ENCODE measurements at places on chromosomes 3 and 15.

DNA sequence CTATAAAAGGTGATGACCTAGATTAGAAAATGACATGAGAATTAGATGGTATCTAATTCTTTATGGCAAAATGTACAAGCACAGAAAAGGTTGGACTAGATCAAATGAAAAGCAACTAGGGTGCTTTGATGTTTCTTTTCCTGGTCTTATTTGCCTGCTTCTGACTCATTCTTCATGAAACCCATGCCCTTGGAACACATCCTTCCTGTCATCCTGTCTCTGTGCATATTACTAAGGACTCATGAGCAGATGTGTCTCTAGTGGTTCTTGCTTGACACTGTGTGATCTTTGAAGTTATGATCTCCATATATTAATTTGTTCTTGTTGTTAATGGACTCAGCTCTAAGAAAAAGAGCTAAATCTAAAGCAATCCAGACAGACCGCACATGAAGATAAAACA lies 314.0 kb downstream of the ERC2 start:
- no peak for DNase-seq
- H3K4me3 ChIP-seq: no peak overlapping the region
- H3K27me3 ChIP-seq: peaks cover 9% of the 10 kb centered on the region
- no peak overlapping the region for H3K27ac ChIP-seq
- no peaks in the 10 kb centered on the region for H3K36me3 ChIP-seq
- H3K4me1 ChIP-seq: peaks cover 6% of the 10 kb centered on the region

GRCh38 chr3:188707381-188708288 lies 464.1 kb upstream of the TPRG1 start:
- no peaks in the 10 kb centered on the region for H3K27me3 ChIP-seq
- no peak overlapping the region for H3K4me3 ChIP-seq
- no peaks in the 10 kb centered on the region for H3K36me3 ChIP-seq
- no peak for DNase-seq
- peaks cover 9% of the 10 kb centered on the region for H3K4me1 ChIP-seq
- H3K27ac ChIP-seq: no peak overlapping the region

GRCh38 chr3:131972550-131972949 lies 62.3 kb downstream of the CPNE4 start:
- H3K4me3 ChIP-seq: no peak overlapping the region
- peaks cover 14% of the 10 kb centered on the region for H3K4me1 ChIP-seq
- no peak for DNase-seq
- H3K36me3 ChIP-seq: peaks cover 7% of the 10 kb centered on the region
- no peaks in the 10 kb centered on the region for H3K27me3 ChIP-seq

GRCh38 chr3:187369089-187369447 lies 883 bp downstream of the RTP4 start:
- H3K27ac ChIP-seq: peak overlapping the region; percentile 98
- H3K36me3 ChIP-seq: peaks cover 17% of the 10 kb centered on the region
- peak overlapping the region; percentile 74 for H3K4me3 ChIP-seq
- H3K4me1 ChIP-seq: peaks cover 17% of the 10 kb centered on the region

DNA sequence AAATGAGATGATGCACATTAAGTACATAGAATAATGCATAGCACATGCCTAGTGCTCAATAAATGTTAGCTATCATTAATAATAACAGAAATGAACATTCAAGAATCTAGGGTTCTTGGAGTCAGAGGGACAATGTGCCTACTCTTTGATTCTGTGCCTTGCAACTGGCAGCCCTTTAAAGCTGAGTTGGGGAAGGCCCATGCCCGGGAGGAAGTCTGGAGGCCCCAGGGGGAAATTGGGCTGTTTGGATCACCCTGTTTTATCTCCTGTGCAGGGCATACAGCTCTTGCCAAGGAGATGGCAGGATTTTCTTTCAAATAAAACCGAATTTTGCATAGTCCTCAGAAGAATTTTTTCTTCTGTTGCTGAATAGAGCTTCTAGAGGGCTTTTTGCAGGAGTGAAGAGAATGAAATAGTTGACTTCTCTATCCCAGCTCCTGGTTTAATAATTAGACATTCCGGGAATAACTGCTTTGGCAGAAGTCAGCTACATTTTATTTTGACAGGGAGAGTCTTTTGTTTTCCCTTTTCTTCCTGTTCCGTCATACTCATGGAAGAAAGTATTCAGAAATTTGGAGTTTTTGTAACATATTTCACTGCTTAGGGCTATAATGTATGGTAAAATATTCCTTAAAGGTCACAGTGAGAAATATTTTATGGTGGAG lies 18.0 kb upstream of the KCNAB1 start:
- H3K4me1 ChIP-seq: no peaks in the 10 kb centered on the region
- no peak overlapping the region for H3K27ac ChIP-seq
- no peak for DNase-seq
- H3K27me3 ChIP-seq: peaks cover 46% of the 10 kb centered on the region

GRCh38 chr3:153028381-153028780 lies 133.6 kb upstream of the RAP2B start:
- H3K4me3 ChIP-seq: no peak overlapping the region
- no peaks in the 10 kb centered on the region for H3K36me3 ChIP-seq
- no peak for DNase-seq
- no peaks in the 10 kb centered on the region for H3K4me1 ChIP-seq
- no peaks in the 10 kb centered on the region for H3K27me3 ChIP-seq

DNA sequence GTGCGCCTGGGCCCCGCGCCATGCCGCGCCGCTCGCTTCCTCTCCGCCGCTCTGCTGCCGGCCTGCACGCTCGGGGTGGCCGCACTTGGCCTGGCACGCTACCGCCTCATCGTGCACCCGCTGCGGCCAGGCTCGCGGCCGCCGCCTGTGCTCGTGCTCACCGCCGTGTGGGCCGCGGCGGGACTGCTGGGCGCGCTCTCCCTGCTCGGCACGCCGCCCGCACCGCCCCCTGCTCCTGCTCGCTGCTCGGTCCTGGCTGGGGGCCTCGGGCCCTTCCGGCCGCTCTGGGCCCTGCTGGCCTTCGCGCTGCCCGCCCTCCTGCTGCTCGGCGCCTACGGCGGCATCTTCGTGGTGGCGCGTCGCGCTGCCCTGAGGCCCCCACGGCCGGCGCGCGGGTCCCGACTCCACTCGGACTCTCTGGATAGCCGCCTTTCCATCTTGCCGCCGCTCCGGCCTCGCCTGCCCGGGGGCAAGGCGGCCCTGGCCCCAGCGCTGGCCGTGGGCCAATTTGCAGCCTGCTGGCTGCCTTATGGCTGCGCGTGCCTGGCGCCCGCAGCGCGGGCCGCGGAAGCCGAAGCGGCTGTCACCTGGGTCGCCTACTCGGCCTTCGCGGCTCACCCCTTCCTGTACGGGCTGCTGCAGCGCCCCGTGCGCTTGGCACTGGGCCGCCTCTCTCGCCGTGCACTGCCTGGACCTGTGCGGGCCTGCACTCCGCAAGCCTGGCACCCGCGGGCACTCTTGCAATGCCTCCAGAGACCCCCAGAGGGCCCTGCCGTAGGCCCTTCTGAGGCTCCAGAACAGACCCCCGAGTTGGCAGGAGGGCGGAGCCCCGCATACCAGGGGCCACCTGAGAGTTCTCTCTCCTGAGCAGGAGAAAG lies 951 bp downstream of the GPR62 start:
- peak overlapping the region; percentile 55 for H3K4me3 ChIP-seq
- no peak overlapping the region for H3K27ac ChIP-seq
- DNase-seq: peak; percentile 58
- H3K4me1 ChIP-seq: no peaks in the 10 kb centered on the region
- H3K27me3 ChIP-seq: peaks cover 42% of the 10 kb centered on the region

DNA sequence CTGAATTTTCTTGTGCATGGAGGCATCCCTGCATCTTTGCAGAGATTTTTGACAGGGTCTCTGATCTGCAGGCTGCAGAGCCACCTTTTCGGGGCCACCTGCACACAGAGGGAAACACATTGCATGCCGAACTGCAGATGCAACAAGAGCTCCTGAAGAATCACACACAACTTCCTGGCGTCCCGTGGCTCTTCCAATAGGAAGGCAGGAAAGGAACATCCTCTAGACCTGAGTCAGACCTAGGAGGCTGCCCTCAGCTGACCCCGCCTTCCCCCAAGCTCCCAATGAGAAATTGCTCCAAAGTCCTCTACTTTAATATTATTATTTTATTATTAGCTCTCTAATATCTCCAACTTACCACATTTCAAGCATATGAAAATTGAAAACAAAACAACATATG lies 213.2 kb upstream of the ARRDC4 start:
- H3K4me1 ChIP-seq: no peaks in the 10 kb centered on the region
- H3K27me3 ChIP-seq: no peaks in the 10 kb centered on the region
- no peak overlapping the region for H3K27ac ChIP-seq
- DNase-seq: no peak
- no peaks in the 10 kb centered on the region for H3K36me3 ChIP-seq

DNA sequence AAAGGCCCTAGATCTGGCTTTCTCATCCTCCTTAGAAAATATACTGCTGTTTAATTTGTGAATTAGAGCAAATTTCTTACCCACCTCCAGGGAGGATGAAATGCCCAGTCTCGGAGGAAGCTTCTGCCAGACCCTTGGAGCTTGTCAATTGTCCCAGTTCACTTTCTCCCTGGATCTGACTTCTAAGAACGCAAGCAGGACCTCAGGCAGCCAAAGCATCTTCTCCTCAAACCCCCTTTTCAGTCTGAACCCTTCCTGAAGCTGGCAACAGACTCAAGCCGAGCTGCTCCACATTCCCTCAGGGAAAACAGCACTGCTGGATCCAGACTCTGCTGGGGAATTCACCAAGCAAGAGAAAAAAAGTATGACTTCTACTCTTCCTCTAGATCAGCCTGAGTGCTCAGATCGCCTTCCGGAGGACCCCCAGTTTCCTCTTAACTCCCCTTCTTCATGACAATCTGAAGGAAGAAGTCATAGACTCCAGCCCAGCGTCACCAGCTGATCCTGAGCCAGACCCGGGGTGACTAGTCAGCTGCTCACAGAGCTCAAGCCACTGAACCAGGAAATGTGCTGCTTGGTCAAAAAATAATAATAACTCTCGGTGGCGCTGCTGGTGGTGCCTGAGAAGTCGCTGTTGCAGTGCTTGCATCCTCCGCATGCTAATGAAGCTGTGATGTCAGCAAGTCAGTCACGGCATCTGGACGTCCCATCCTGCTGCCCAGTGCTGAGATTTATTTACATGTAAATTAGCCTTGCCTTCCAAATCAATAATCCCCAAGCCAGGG lies at the start of gene PRICKLE2:
TSS of gene PRICKLE2 (minus strand) at position 641 of the 785 bp plus-strand sequence. CDS start 26,539 bp downstream, outside the sequence.
- H3K27ac ChIP-seq: peak within 1 kb of the TSS; percentile 88
- peak within 1 kb of the TSS; percentile 65 for H3K4me3 ChIP-seq
- H3K27me3 ChIP-seq: no peaks in the 10 kb centered on the region
- DNase-seq: peak; percentile 73
- H3K36me3 ChIP-seq: peaks cover 7% of the 10 kb centered on the region

GRCh38 chr15:49188933-49189332 lies 18.9 kb downstream of the GALK2 start:
- H3K36me3 ChIP-seq: no peaks in the 10 kb centered on the region
- no peak overlapping the region for H3K27ac ChIP-seq
- no peaks in the 10 kb centered on the region for H3K27me3 ChIP-seq

DNA sequence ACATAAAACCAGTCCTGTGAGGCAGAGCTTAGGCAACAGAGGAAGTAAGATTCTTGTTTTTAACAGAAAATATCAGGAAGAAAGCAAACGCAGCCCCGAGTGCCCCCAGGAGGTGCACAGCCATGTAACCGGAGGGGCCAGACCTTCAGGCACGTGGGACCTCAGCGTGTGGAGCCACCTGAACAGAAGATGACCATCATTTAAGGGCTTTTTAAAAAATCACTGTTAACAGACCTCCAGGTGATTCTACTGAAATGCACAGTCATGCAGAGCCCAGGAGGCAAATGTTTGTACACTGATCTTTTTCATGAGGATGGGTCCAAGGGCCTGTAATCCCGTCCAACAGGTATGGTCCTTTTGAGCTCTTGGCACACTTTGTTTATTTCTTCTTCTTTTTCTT lies 38.8 kb downstream of the SPG21 start:
- DNase-seq: no peak
- no peak overlapping the region for H3K4me3 ChIP-seq
- H3K27me3 ChIP-seq: peaks cover 7% of the 10 kb centered on the region

GRCh38 chr3:68482565-68482964 lies 449.8 kb downstream of the TAFA4 start:
- H3K27me3 ChIP-seq: no peaks in the 10 kb centered on the region
- no peaks in the 10 kb centered on the region for H3K36me3 ChIP-seq
- DNase-seq: no peak
- H3K4me3 ChIP-seq: no peak overlapping the region
- H3K4me1 ChIP-seq: no peaks in the 10 kb centered on the region

DNA sequence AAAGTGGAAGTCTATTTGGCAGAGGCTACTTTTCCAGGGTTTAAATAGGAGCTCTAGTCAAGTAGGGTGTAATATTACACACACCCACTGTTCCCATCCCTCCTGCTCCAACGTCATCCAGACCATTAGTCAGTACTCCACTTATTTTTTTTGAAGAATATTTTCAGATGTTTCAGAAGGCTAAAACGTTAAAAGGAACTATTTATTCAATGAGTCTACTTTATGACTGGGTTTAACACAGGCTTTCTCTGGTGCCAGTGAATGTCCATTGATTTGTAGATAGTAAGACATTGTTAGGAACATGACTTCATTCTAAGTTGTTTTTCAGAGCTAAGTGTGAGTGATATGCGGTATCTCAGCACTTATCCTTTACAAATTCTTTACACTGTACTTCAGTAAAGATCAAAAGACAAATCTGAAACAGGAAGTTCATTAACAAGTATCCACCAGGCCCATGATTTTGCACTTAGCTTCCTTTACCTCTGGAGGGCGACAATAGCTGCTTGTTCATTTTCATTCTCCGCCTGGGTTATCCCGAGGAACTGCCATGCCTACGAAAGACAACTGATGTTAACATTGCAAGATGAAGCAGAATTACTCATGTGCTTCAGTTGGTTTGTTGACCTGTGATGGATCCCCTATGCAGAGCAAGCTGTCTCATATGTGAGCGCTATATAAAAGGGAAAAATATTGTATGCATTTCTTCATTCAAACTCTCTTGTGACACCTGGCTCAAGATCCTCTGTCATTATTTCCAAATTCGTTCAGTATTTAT lies 158.7 kb downstream of the USP13 start:
- DNase-seq: peak; percentile 77
- H3K27me3 ChIP-seq: no peaks in the 10 kb centered on the region
- peaks cover 11% of the 10 kb centered on the region for H3K4me1 ChIP-seq

GRCh38 chr3:129040039-129040336 lies 20.6 kb upstream of the GP9 start:
- no peak overlapping the region for H3K4me3 ChIP-seq
- no peak overlapping the region for H3K27ac ChIP-seq
- peaks cover 76% of the 10 kb centered on the region for H3K27me3 ChIP-seq
- DNase-seq: no peak
- H3K36me3 ChIP-seq: no peaks in the 10 kb centered on the region

GRCh38 chr15:65041787-65042186 lies 3.4 kb upstream of the SLC51B start:
- H3K27ac ChIP-seq: no peak overlapping the region
- no peaks in the 10 kb centered on the region for H3K27me3 ChIP-seq
- no peak for DNase-seq

DNA sequence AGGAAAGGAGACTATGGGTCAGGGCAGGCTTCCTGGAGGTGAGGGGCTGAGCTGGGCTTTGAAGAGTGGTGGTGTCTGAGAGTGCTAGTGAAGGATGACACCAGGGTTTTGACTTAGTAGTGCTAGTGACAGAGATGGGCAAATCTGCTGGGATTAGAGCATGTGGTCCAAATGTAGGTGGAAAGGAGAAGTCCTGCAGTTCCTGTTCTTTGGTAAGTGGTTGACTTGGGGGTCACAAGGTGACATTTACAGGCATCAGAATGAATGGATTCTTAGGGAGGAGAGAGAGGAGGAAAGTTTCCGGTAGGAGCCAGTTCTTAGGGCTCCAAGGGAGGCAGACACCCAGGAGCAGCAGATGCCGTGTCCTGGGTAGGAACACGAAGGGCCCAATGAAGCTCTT lies 796 bp upstream of the DOCK3 start:
- peak overlapping the region; percentile 51 for H3K4me3 ChIP-seq
- peaks cover 84% of the 10 kb centered on the region for H3K27me3 ChIP-seq
- peaks cover 7% of the 10 kb centered on the region for H3K4me1 ChIP-seq
- DNase-seq: no peak
- H3K27ac ChIP-seq: no peak overlapping the region

- no peak overlapping the region for H3K4me3 ChIP-seq
- H3K27me3 ChIP-seq: no peaks in the 10 kb centered on the region
These were observed 29.0 kb downstream of the CPOX start for GRCh38 chr3:98564282-98565005.
